ENCODE measurements at places on chromosomes 1 and 21. TPM values are rescaled to one million over a fixed set of nuclear protein-coding genes. Genes with fewer than 3 reads are reported as not detected.

Gene TMEM54
- total RNA-seq = 53.0 TPM

Gene TLCD4
- 0.75 TPM for total RNA-seq

Gene CAPN8
- total RNA-seq = under 0.01 TPM

Gene TSEN15
- 80.2 TPM for total RNA-seq

Gene ARMH1
- 0.11 TPM for total RNA-seq

Gene AMY1C
- total RNA-seq = not detected

Gene SPRR5
- not detected for total RNA-seq

Gene OR2T33
- not detected for total RNA-seq

Gene ATP5IF1
- 156 TPM for total RNA-seq

Gene CHIA
- not detected for total RNA-seq

Gene AUNIP
- 5.6 TPM for total RNA-seq

Gene BACH1
- 111 TPM for total RNA-seq

Gene RNF2
- total RNA-seq = 18.6 TPM

Gene CELA2A
- not detected for total RNA-seq

Gene BTG2
- 2.7 TPM for total RNA-seq

Data from uterine smooth muscle cell (primary cell).